ENCODE measurements at places on chromosomes 16 and 17.
A peak's percentile ranks its signal among the peaks of the same experiment; 100 is the strongest.

DNA sequence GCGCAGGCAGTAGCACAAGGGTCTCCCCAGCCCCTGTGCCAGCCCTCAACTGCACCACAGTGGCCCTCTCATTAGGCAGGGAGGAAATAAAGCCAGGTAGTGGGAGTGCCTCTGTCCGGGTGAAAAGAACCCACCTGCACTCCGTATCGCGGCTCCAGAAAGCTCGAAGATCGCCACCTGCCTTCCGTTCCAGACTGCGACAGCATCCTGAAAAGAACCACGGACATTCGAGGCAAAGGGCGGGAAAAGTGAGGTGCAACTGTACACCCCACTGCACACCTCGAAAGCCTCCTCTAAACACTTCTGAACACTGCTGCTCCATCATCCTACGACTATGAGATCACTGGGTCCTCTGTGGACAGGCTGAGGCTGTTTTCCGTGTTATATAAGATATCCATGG, 28.7 kb downstream of the IFT140 start:
- DNase-seq, result no peak

DNA sequence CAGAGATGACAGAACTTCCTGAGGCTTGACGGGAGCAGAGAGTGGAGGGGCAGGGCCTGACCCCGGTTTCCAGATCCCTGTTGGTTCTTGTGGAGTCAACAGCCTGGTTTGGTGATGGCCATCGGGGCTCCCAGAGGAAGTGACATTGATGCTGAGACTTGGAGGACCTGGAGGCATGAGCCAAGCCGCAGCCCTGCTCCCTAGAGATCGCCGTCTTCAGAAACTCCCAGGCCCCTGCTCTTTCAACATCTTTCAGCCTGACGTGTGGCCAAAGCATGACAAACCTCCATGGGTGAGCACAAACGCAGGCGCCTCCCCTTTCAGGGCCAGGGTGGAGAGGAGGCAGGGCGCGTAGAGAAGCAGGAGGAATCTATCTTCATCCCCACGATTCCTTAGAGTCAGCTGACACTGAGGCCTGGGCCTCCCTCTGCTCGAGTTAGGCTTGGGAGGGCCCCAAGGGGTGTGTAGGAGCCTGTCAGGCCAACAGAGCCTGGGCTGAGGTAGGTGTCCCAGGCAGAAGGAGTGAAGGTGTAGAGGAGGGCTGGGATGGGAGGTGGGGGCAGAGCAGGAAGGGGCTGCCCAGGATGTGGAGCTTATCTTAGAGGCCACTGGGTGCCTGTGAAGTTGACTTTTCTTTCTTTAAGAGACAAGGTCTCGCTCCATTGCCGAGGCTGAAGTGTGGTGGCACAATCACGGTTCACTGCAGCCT, 56.1 kb upstream of the MED9 start:
- no peak for DNase-seq

DNA sequence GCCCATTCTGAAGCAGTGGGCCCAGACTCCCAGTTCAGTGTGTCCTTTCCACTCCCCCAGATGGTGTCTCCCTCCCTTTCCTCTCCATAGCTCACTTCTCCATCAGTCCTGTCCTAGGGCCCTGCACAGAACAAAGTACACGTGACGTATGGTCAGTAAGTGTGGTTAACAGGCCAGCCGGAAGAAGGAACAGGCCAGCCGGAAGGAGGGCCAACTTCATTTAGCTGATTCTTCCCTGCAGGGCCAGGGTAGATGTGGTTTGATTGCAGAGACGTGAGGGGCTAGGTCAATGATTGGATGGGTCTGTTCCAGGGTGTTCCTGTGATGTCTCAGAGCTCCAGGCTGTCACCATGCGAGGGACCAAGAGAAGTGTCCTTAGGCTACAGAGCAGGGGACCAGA, 28.9 kb upstream of the SPPL2C start:
- DNase-seq, result no peak

GRCh38 chr16:68718590-68718989, 18.5 kb upstream of the CDH1 start:
- DNase-seq, result no peak

DNA sequence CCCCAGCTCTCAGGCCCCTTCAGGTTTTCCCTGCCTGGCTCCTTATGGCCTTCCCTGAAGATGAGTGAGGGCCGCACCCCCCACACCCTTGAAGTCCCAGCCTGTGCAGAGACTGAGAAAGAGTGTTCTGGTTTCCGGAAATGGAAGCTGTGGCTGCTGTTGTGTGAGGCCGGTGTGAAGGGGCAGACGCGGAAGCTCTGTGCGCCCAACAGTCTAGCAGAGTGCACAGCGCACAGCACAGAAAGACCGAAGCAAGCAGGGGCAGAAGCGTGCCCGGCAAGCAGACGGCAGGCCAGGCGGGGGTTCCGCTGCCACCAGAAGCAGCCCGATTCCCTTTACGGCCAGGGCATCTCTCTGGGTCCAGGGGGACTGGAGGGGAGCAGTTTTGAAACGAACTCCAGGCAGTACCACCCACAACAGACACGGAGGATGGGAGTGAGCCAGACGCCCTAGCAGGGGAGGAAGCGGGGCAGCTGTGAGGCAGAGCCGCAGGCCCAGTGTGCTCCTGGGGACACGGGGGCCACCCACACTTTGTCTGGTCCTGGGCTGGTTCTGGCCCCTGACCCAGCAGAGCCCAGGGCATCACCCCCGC, 16.7 kb downstream of the TPSG1 start:
- DNase-seq, result no peak

DNA sequence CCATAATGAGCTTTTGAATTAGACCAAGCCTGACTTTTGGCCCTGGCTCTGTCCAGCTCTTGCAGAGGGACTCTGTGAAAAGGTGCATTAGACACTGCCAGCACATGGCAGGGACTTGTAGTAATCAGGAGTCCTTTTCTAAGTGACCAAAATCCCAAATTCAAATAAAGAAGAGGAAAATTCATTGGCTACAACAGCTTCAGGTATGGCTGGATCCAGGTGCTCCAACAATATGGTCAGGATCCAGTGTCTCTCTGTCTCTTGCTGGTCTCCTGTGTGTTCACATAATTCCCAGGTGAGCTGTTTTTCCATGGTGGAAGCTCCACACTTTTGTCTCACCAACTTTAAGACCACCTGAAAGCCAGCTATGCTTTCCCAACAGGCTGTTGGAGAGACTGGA, 358.8 kb upstream of the TNRC6C start:
- no peak for DNase-seq

DNA sequence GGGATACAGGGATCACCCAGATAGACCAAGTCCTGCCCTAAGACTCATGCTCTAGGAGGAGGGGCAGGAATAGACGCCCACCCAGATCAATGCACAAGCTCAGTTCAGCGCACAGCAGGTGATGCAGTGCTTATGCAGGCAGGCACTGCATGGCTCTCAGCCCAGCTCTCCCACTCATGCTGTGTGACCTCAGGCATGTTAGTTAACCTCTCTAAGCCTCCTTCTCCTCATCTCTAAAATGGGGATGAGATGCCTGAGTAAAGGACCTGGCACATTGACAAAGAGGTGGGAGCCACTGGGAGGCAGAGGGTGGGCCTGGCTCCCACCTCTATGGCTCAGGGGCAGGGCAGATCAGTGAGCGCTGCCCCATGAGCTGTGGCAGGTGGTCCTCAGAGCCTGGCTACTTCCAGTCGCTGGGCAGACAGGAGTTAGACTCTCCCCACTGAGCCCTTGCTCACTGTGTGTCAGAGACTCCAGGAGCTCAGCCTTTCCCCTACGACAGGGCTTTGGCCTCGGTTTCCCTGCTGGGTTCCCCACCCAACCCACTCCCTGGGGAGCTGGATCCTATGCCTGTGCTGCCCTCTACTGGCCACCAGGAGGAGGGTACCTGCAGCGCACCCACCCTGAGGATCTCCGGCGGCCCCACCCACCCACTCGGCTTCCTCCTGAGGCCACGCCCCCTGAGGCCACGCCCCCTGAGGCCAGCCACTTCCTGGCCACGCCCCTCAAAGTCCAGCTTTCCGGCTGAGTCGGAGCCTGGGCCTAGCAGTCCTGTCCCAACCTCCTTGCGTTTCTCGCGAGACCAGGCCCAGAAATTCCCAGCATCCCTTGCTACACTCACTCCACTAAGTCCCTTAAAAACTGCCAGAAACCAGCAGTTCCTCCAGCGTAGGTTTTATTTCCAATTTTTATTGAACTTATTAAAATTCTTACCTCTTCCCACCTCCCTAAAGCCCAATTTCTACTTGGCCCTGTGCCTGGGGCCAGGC, 196.1 kb downstream of the GSG1L start:
- DNase-seq, result peak; percentile 54

DNA sequence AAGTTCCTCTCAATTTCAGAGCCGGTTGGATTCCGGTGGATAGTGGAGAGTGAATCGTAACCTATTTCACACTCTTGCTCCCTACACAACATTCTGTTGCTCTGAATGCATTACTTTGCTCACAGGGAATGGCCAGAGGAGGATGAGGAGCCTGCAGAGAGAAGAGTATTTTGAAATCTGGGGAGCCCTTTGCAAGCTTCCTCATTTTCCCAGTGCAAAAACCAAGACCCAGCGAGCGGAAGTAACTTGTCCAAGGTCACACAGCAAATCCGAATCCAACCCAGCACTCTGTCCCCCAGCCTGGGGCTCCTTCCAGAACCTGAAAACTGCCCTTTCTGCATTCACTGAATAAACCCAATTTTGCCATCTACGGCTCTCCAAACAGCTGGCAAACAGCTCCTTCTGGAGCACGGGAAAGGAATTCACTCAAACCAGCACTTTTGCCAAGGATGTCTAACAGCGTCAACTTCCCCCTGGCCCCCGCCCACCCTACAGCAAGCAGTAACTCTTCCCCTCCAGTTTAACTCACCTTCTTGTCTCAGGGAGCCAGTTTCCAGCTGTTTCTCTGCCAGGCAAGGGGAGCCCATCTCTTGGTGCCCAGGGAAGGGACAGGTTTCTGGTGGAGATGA, 557 bp downstream of the KCNG4 start:
- no peak for DNase-seq

DNA sequence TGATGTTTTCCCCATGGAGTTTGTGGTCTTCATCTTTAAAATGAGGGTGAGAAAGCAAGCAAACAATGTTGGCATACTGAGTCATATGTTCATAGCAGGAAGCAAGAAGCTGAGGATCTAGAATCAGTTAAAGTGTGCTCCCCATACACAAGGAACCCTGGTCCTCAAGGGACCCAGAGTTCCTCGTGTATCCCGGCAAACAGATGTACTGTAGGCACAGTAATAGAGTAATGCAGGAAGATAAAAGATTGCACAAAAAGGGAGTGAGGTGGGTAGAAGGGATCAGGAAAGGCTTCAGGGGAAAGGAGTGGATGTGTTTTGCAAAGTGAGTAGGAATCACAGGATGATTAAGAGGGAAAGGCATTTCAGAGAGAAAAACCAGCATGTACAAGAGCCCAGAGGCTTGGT, 412.3 kb upstream of the CDH11 start:
- DNase-seq, result no peak

- DNase-seq, result no peak
Observed at GRCh38 chr16:68786685-68787418, 49.8 kb downstream of the CDH1 start.

GRCh38 chr16:82867485-82867884, 240.7 kb downstream of the CDH13 start:
- DNase-seq, result no peak

- no peak for DNase-seq
Observed at GRCh38 chr16:22781480-22781879, 32.5 kb upstream of the HS3ST2 start.

- no peak for DNase-seq
Observed at GRCh38 chr17:2336852-2337543, at the start of gene SGSM2. SGSM2 (plus strand) TSS chr17:2337501; CDS start chr17:2337689, 188 bp downstream.

- no peak for DNase-seq
Observed at GRCh38 chr17:47942568-47942967, 1.2 kb downstream of the PNPO start.

- DNase-seq, result no peak
Observed at GRCh38 chr17:19673623-19674022, 25.1 kb downstream of the ALDH3A2 start.
